ENCODE measurements at places on chromosomes 11 and 22.
A peak's percentile ranks its signal among the peaks of the same experiment; 100 is the strongest.

- no peak for DNase-seq
These were observed 14.6 kb downstream of the SEC14L6 start for GRCh38 chr22:30531651-30532608.

DNA sequence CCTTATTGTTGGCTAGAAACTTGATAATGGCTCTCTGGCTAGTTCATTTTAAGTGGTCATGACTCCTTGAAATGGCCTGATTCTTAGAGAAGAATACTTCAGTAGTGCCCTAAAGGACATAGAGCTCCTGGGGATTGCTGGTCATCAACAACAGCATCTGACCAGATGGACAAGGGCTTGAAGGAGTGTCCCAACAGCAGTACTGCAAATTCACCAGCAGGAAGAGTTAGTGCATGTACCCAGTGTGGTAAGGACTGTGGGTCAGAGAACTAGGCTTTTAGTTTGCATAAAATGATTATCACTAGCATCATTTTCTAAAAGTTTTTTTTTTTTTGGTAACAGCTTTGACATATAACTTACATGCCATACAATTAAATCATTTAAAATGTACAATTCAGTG, 39.5 kb upstream of the CUL5 start:
- no peak for DNase-seq

GRCh38 chr22:50439871-50440331, 34.9 kb downstream of the SBF1 start:
- no peak for DNase-seq

DNA sequence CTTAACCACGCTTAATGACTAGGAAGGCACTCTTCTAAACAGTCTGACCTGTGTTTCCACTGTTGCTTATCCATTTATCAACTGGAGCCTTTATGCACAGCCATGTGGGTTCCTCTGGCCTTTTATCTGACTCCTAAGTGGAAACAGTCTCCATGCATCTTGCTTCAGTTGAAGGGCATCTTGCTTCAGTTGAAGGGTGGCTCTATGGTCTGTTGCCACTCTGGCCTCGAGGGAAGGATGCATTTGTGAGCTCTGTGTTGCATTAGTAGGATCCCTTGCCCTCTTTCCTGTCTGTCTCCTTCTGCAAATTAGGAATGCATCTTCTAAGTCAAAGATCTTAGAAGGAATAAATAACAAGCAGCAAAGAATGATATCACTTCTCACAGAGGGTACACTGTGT, 25.8 kb upstream of the C11orf96 start:
- DNase-seq = no peak

- DNase-seq = no peak
These were observed 72.0 kb downstream of the ZBTB16 start for GRCh38 chr11:114131461-114131864.

DNA sequence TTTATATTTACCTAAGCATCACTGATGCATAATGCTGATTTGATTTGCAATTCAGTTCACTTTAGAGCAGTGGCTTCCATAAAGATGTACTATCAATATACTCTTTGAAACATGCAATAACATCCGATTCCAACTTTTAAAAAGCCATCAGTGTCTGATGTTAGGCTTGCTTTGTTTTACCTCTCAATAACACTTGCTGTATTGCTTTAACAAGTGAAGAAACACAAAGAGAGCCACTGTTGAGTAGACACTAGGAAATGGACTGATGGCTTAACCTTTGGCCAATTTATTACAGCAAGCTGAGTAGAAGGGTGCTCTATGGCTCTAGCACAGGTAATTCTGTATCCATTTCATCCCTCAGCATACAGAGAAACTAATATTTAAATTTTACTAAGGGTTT, 122.1 kb downstream of the FCHSD2 start:
- no peak for DNase-seq

- DNase-seq = no peak
These were observed 3.3 kb upstream of the ARHGAP20 start for GRCh38 chr11:110715541-110715940.

DNA sequence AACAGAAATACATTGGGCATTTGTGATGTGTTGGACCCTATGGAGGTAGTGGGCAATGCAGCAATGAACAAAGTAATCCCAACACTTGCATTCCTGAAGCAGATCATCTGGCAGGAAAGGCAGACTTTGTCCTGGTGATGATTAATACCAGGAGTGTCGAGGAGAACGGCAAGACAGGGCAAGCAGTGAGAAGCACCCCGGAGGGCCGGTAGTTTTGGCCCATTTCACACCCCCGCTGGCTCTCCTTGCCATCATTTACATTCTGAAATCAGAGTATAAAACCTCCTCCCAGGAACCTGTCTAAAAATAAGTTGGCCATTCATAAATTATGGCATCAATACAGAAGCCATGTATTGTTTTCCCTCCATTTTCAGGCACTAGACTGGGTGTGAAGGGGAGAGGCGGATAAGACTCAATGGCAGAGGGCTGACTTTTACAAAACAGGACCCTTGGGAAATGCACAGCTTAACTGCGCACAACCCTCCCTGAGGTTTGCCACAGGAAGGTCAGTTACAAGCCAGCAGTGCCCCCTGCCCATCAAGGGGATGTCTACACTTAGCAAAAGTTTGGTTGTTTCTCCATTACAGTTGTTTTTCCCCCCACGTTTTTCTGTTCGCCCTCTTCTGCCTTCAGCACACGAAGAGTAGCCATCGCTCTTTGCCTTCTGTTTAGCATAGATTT, 55.6 kb downstream of the OPCML start:
- no peak for DNase-seq

DNA sequence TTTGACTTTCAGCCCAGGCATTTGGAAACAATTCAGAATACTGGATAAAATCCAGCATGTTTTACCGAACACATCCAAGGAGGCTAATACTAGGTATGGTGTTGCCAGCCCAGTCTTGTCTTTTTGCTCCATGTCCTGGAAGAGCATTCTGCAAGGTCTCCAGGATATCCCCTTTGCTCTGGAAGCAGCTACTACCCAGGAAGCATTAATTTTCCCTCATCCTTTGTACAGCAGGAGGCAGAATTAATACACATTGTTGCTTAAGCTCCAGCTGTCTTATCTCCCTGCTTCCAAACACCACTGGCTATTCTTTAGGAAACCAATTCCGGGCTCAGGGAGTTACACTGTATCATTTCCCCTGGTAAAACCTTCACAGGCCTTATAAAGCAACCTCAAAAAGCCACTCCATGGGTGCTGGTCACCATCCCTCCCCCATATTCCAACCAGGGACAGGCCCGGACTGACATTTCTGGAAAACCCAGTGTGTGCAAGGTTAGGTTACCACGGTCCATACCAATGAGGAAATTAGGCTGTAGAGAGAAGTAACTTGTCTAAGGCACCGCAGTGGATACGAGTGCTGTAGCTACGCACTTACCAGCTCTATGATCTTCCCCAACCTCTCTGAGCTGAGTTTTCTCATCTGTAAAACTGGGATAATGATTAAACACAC, 1.5 kb upstream of the UBASH3B start:
- peak; percentile 51 for DNase-seq

DNA sequence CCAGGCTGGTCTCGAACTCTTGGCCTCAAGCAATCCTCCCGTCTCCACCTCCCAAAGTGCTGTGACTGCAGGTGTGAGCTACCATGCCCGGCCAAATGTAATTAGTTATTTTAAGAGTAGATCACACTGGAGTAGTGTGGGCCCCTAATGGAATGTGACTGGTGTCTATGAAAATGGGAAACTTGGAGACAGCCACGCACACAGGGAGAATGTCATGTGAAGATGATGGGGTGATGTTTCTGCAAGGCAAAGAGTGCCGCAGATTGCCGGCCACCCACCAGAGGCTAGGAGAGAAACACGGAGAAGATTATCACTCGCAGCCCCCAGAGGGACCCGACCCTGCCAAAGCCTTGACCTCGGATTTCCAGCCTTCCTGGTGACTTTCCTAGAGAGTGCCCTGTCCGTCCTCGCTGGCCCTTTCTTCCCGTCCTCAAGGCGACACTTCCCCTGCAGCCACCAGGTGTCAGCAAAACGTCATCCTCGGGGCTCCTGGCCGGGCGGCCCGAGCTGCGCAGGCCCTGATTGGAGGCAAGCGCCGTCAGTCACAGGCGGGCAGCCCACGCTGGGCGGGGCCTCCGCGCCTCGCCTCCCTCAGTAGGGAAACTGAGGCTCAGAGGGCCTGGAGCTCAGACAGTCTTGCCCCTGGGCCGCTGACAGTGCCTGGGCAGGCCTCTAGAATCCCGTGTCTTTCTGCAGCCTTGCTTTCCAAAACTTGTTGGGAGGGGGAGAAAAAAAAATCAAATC, 16.3 kb downstream of the CRYBB2 start:
- peak; percentile 83 for DNase-seq

All from kidney tubule cell (primary cell).